ENCODE measurements at places on chromosomes 7 and 10. TPM values are rescaled to one million over a fixed set of nuclear protein-coding genes. Genes with fewer than 3 reads are reported as not detected.

DNA sequence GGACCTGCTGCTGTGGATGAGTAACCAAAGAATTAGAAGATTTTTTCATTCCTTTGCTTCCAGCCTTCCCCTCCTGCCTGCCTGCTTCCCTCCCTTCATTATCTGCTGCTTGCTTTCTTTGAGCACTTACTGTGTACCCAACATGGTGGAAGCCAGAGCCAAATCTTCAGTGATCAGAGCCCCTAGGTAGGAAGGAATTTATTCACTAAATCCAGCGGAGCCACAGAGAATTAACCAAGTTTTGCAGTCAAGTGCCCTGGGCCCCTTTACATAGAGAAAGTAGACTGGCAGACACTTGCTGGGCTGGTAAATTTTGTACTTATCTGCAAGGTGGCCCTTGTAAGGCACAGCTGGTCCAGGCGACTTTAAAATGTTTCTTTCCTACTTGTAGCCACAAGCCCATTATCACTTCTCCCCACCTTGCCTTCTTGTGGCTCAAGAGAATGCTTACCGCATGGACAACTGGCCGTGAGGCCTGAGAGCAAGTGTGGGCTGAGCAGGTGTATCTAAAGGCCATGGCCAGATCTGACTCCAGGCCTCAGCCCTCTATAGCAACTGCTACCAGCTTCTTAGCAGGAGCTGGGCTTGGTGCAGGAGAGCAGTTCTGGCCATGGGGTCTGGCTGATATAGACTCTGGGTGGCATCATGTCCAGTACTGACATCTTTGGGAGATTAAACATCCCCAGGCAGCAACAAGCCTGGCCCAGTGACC is 11.1 kb downstream of the UNC5B start:
- no peak for DNase-seq

- no peak for DNase-seq
These were observed 114.1 kb downstream of the ABCA13 start for GRCh38 chr7:48285373-48285772.

DNA sequence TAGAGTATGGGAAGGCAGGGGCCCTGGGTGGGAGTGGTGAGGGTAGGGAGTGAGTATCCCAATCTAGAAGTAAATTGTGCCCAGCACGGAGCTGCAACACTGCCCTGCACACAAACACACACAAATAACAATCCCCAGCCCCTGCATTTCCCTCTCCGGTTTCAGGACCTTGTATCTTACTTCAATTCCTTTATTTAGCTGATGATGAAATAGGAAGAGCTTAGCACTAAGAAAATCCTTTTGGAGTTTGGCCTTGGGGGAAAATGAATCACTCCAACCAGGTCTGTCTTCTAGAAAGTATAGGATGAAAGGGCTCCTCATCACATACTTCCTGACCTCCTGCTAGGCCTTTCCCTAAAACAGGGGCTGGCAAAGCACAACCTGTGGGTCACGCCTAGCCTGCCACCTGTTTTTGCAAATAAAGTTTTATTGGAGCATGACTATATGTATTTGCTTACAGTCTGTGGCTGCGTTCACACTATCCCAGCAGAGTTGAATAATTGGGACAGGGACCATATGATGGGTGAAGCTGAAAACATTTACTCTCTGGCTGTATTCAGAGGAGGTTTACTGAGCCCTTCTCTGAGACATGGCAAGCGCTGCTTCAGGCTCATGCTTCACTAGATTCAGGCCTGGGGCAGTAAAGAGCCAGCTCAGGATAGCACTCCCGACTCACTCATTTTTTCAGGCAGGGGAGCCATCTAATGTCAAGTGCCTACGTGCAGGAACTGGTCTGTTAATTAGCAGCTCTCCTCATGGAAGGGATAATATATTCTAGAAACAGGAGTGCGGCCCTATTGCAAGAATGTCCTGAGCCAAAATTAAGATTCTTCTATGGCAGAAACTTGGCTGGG is 111.0 kb downstream of the EGFR start:
- DNase-seq: no peak

GRCh38 chr10:56317603-56318002 is 43.5 kb downstream of the ZWINT start:
- DNase-seq: no peak

DNA sequence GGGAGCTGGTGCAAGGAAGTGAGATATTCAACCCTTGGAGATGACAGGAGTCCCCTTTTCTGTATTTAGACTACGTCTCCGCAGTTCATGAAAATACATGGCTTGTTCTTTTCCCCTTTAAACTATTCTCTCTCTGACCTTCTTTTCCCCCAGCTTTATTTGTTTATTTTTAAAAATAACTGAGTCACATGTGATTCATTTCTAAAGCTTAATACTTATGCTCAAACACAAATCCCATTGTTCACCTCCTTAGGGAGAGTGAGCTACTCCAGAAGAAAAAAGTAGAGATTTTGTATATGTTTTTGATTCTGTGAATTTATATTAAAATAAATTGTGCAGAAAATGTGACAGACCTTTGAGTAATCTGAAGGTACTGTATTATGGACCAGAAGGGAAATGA is 35.9 kb upstream of the FZD1 start:
- no peak for DNase-seq

GRCh38 chr10:93945819-93946218 is 47.9 kb upstream of the PLCE1 start:
- DNase-seq: no peak

DNA sequence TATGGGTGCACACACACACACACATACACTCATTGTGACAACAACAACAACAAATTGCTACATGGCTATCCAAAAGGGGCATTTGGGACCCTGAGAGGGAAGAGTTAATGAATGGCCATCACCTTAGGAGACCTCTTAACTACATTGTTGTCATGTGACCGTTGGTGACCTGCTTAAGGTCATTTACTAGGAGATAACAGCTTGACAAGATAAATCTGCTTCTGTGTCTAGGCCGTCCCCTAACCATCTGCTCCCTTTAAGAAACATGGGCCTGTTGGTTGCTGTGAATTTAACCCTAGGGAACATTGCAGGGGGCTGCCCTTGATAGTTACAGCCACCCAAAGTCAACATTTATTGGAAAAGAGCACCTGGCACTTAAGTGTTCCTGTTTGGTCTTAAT is 29.7 kb downstream of the C1QL3 start:
- no peak for DNase-seq

GRCh38 chr10:62638062-62638477 is 166.4 kb upstream of the ADO start:
- DNase-seq: no peak

- DNase-seq: no peak
These were observed 95.5 kb upstream of the AGK start for GRCh38 chr7:141455723-141456122.

DNA sequence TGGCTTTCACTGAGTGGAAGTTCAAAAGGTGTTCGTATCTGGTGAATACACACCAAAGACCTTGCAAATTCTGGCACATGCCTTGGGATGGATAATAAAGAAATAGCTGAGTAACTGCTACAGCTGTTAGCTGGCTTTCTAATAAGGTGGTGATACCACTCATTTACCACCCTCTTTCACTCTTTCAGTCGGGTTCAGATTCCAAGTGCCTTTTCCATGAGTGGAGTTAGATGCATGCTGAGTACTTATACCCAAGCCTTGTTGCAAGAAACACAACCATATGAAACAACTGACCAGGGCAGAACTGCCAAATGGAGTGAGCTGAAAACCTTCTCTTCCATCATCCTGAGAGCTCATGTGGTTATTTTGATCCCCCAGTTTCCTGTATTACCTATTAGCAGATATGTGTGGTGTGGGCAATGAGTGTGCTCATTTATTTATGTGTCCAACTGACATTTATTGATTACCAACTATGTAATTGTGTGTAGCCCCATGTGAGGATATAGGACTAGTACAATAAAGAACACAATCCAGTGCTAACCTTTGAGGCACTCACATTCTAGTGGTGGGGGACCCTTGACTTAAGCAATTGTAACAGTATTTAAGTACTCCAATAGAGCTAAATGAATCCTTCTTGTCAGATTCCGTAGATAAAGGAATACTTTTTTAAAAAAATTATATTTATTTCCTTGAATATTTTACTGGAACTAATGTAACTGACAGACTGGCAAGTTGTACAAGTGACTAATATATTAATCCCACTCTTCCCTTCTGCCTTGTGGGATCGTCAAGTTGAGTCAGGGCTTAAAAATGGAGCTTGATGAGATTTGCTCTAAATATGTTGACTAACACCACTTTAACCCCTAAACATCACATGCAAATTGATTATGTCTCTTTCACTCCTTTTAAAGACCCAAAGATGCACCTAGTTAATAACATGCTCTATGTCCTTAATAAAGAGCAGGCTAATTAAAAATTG is 124.7 kb downstream of the ARID5B start:
- no peak for DNase-seq

GRCh38 chr7:124364283-124364682 is 331.4 kb upstream of the TMEM229A start:
- DNase-seq: no peak

DNA sequence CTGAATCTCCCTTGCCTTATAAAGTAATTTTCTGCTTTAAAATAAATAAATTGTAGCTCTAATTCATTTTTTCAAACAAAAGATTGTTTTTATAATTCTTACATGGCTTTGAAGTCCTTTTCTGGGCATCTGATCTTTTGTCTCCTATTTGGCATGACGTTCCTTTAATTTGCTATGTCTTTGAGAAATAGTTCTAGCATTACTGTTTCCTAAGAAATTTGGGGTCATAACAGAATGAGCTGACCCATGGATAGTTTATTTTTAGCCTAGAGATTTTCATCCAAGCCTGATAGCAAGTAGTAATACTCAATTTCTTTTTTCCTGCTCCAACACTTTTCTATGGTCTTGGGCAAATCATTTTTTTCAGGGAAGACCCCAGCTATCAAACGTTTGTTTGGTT is 31.4 kb downstream of the CCDC71L start:
- no peak for DNase-seq

DNA sequence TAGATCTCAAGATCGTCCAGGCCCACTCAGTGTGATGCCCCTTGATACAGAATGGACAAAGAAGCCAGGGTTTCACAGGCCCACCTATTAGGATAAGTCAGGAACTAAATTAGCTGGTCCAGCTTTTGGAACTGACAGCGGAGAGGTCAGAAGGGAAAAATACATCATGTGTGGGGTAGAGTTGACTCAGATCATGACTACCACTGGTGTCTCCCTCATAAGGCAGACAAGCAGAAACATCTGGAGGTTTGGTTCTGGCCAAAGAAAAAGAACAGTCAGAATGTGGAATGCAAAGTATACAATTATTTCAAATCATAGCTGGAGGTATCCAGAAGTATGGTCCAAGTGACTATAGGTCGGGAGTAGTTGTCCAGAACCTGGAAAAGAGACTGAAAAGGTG is 621.1 kb upstream of the CELF2 start:
- no peak for DNase-seq

DNA sequence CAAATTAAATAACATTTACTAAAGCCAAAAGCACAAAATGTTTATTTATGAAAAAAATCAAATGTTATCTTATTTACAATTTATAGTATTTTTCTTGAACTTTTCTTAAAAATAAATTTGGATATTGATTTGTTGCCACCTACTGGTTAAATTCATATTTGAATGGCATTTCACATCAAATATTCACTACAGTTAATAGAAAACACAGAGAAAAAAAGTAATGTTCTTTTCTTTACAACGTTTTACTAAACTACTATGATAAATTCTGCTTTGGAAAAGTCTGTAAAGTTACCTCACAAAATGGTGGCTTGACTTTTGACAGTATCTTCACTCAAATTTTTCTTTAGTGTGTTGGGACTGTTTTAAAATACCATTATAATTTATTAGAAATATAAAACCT is 52.7 kb downstream of the SRPK2 start:
- no peak for DNase-seq

GRCh38 chr10:49284356-49284755 is 14.6 kb upstream of the C10orf71 start:
- no peak for DNase-seq

Gene OR2A25
- not detected for total RNA-seq

Gene ANAPC16
- 33.7 TPM for total RNA-seq
